ENCODE measurements at places on chromosomes 5 and 9.

GRCh38 chr9:4530375-4530774, 40.1 kb downstream of the SLC1A1 start:
- DNase-seq = no peak

GRCh38 chr9:87494970-87495471, 2.6 kb upstream of the DAPK1 start:
- no peak for DNase-seq

DNA sequence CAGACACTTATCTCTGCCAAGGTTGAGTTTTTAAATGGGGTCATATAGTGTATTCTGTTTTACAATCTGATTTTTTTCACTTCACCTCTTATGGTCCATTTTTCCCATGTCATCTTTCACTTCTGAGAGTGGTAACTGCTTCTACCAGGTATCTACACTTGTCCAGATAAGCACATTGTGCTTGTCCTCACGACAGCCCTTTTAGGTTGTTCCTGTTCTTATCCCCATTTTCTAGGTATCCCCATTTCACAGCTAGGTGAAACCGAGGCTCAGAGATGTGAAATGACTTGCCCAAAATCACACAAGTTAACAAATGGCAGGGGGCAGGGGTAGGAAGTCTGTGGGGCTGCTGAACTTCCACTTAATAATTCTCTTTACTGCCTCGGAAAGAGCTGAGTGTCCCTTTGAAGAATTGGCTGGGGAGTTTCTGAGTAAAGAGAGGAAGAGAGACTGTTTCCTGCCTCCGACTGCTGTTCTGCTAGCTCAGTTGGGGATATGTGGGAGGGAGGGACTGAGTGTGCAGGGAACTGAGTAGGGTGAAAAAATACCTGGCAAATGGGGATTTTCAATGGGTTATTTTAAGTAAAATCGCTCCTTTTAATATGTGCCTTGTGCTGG, 255.4 kb downstream of the GRIA1 start:
- DNase-seq = peak; percentile 48

DNA sequence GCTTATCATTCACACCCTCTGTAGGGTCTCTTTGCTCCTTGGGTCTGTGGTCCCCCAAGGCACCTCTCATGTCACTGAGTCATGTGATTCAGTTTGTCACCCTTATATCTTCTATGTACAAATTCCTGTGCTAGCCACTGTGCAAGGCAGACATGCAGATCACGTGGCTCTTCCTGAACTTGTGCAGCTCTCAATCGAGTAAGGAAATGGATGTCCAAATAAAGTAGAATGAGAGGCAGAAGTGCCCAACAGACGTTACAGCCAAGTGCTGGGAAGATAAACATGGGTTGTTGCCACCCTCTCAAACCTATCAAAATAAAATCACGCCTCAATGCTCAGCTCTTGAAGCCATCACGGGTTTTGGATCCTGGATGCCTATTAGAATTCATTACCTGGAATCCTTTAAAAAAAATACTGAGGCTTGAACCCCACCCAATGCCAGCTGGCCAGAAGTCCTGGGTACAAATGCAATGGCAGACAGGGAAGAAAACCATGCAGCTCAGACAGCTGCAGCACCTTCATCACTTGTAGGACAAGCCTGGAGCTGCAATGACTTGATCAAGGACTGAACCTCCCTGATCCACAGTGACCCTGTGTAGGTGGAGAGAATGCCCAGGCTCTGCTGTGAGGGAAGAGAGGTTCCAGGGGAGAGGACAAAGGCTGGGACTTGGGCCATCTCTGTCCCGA, 228.7 kb upstream of the DAP start:
- DNase-seq = no peak

DNA sequence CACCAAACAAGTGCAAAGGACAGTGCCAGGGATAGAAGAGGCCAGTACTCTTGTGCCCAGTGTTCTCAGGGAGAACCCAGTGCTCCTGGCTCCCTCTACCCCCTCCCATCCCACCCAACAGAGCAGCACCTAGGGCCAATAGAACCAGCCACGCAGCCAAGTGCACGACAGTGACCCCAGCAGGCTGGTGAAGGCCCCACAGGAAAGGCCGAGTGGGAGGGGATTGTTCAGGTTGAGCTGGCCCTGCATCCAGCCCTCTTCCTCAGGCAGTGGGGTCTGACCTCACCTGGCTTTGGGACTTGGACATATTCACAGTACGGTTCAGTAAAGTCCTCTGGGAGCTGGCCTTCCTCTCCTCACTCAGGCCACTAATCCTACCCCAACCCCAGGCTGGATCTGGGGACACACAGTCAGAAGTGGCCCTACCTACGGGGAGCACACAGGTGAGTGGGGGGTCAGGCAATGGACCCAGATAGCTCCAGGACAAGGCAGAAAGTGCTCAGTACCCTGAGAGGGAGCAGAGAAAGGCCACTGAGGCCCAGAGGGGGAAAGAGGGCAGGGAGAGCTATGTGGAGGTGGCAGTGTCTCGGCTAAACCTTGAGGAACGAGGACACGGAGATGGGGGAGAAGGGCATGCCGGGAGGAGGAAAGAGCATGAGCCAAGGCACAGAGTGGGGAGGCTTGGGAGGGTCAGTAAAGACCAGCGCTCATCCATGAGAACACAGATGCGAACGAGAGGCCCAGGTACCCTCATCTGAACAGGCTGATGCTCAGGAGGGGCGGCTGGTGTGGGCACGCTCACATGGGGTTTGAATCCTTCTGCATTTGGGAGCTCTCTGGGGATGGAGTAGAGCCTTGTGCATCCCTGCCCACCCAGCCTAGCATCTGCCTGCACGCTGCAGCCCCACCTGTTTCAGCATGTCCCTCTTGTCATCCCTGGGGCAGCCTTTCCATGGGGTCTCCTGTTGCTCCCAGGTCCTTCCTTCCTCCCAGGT, 25.6 kb downstream of the POLR1E start:
- no peak for DNase-seq

DNA sequence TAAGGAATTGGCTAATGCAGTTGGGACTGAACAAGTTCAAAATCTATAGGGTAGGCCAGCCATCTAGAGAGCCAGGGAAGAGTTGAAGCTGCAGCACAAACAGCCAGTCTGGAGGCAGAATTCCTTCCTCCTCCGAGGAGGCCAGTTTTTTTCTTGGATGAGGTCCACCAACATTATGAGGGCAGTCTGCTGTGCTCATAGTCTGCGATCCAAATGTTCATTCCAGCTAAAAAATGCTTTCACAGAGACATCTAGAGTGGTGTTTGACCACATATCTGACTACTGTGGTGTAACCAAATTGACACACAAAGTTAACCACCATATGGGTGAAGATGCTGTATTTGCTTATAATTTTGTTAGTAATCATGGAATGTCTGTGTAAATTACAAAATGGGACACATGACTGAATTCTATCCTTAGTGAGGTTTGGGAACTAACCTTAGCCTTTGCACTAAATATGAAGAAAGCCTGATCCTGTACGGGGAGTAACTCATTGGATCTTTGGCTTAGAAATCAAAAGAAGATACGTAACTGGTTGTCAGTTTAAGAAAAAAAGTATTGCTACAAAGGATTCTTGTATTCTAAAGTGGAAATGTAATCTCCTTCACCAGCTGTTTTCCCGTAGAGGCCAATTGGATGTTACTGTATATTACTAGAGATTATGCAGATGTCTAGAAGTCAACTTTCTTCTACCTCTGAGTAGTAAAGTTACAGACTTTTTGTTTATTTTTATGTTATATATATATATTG, 70.6 kb downstream of the SPIN1 start:
- peak; percentile 95 for DNase-seq

- DNase-seq = no peak
Observed at GRCh38 chr9:75229605-75230332, 141.5 kb downstream of the OSTF1 start.

DNA sequence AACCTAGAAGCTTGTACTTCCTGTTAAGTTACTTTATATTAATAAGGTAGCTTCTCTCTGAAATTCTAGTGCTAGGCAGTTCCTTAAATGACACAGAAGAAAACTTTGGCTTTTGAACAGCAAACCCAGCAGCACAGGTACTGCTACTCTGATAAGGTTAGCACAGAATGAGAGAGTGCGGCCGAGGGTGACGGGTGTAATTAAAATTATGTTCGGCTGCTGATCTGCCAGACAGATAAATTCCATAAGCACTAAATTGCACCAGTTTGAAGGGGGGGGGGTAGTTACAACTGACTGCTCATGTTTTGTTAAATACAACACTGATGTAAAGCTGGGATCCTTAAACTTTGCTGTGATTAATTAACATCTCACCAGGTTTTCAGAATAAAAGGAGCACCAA, 475.1 kb downstream of the SPOCK1 start:
- DNase-seq = no peak

- DNase-seq = peak; percentile 20
Observed at GRCh38 chr5:55411876-55412275, 104.1 kb downstream of the MTREX start.

DNA sequence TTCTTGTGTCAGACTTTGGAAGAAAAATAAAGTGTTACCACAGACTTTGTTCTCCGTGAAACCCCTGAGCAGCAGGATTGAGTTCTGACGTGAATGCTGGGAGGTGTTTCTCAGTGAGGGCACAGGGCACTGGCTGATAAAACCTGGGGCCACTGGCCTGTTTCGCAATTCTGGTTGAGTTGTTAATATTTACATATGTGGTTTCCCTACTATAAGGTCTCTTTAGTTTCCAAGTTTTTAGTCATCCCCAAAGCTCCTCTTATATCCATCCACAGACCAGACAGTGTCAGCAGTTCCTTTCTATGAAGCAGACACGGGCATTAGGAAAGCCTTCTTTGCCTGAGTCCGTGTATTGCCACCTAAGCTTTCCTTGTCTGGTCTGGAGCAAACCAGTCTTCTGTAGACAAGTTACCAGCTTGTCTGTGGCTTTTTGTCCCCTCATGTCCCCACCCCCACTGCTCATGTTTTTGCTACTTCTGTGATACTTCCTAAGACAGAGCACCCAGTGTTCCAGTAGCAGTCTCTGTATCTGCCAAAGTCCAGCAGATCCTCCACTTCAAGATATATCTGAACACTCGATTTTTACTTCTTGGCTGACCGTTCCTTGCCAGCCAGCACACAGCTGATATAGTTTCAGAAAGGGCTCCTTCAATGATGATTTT, 42.0 kb downstream of the ACO1 start:
- peak; percentile 56 for DNase-seq

DNA sequence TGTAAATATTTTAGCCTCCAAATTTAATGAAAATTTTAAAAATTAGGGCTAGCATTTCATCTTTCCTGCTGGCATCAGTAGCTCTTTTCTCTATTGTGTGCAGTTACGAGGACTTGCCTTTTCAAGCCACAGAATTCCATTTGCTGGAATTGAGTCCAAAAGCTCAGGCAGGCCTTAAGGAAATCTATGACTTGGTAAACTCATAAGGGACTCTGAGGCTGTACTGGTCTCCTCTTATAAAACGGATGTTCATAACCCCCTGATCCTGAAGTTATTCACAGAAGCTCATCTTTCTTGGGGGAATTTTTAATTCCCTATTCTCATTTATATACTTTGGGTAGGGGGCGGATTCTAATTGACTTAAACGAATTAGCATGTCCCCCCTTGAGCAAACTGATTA, 23.4 kb downstream of the ANKRA2 start:
- no peak for DNase-seq

- DNase-seq = no peak
Observed at GRCh38 chr9:135283671-135284070, 195.9 kb upstream of the PPP1R26 start.

All from fibroblast of upper back skin (primary cell).